Kidney epithelial cell (primary cell): ENCODE measurements at places on chromosomes 5 and 9. TPM values are rescaled to one million over a fixed set of nuclear protein-coding genes. Genes with fewer than 3 reads are reported as not detected.

Gene SLCO6A1
- total RNA-seq, result not detected in 2 replicates

Gene TTLL11
- 3.7 and 4.2 TPM in 2 replicates for total RNA-seq

Gene CCNI2
- total RNA-seq, result 0.42 and 1.6 TPM in 2 replicates

Gene TOR2A
- 13.3 and 13.4 TPM in 2 replicates for total RNA-seq

Gene HTR1A
- not detected in 2 replicates for total RNA-seq

Gene CDH9
- total RNA-seq, result not detected in 2 replicates

Gene ACSL6
- total RNA-seq, result under 0.01 and 1.0 TPM in 2 replicates

Gene MLLT3
- total RNA-seq, result 16.2 and 32.4 TPM in 2 replicates

Gene APBA1
- 1.1 and 1.8 TPM in 2 replicates for total RNA-seq

Gene SLC36A3
- not detected in 2 replicates for total RNA-seq

Gene CYSTM1
- 125 and 176 TPM in 2 replicates for total RNA-seq
